Aorta (tissue), 5 donors: ENCODE measurements at places on chromosomes 6 and 20.

GRCh38 chr6:107821591-107821990 is 2.5 kb downstream of the SCML4 start:
- no peak for DNase-seq

DNA sequence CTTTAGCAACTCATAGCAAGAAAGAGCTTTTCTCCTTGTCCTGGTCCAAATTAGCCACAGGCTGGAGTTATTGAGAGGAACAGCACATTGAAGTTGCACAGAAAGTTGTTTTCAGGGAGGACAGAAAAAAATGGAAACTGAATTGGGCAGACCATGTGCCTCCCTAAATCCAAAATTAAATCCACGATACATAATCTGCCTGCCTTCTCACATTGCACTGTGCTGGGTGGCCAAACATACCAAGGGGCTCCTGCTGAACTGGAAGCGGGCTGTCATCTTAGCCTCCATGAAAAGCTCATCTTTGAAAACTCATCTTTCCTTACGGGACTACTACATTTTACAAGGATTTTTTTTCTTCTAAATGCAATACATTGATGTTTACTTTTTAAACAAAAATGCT is 59.9 kb downstream of the TNFAIP3 start:
- DNase-seq = no peak

- no peak for DNase-seq
Measured at GRCh38 chr6:118896339-118897136, 2.6 kb downstream of the ASF1A start.

DNA sequence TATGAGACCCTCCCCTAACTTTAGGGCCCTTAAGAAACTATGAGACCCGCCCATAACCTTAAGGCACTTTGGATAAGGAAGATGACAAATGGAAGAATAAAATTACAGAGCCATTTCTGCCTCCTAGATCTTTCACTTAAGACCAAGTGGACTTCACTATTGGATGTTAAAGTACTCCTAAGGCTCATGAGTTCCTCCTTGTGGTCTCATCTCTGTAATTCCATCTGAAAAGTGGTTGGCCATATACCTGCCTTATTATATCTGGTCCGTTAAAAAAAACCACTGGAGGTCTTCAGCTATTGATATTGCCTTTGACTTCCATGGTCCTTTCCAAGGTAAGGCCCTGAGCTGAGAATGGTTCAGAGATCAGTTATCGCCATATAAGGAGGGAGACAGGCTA is 310.3 kb downstream of the EYA4 start:
- no peak for DNase-seq

GRCh38 chr6:44111434-44112417 is 15.5 kb downstream of the MRPL14 start:
- no peak for DNase-seq

DNA sequence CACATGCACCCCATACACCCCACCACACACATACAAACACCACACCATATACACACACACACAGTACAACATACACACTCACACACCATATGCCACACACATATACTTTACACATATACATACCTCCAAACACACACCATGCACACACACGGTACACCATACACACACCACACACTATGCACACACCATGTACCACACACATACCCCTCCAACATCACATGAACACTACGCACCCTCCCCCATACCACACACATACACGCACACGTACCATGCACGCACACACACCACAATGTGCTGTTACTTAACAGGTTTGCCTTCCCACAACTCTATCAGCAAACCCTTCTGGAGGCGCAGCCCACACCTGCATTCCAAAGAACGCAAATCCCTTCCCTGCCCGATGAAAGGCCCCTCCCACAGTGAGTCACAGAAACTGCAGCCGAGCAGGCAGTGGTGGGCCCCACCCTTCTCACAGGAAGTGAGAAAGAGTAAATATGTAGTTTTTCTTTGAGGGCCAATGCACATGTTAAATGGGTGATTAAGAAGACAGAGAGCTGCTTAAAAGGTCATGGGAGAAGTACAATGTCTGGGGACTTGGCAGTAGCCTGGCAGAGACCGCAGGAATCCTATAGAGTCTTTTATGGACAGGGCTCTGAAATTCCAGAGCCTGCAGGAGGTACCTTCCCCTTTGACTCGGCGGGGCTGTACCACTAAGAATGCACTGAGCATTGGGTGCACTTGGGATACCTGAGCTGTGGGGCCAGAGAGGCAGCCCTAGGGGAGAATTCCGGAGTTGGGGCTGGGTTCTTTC is 34.1 kb upstream of the EZR start:
- no peak for DNase-seq

GRCh38 chr20:49821870-49822331 is 9.3 kb downstream of the SLC9A8 start:
- DNase-seq = no peak

GRCh38 chr6:45450831-45451230 is 73.1 kb upstream of the SUPT3H start:
- DNase-seq = no peak

- DNase-seq = no peak
Measured at GRCh38 chr6:84645000-84645399, 119.4 kb downstream of the TBX18 start.

GRCh38 chr6:22647719-22648118 is 78.4 kb downstream of the HDGFL1 start:
- no peak for DNase-seq

DNA sequence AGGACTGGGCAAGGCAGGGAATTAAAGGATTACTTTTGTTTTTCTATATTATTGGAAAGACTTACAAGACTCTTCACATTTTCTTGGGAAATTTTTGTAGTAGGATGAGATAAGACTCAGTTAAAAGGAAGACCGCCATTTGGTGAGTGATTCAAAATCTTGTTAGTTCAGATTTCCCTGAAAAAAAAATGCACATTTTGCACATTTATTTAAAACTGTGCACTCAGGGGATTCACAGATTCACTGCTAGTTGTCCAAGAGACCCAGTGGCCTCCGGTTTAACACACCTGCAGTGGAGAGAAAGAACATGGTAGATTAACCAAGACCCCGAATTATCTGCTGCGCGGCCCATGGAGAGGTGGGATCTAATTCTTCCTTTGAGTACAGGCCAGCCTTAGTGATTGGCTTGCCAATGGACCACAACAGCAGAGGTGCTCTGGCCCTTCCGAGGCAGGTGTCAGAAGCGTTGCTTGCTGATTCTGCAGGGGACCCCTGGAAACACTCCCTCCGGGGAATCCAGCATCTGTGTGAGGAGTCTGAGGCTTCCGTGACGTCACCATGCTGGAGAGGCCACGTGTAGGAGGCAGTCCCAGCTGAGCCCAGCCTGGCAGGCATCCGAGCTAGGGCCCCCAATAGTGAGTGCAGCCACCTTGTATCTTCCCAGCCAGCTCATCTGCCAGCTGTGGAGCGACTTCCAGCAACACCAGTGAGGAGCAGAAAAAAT is 68.9 kb downstream of the ZNF217 start:
- no peak for DNase-seq

GRCh38 chr6:149284904-149285303 is 32.6 kb upstream of the TAB2 start:
- no peak for DNase-seq

DNA sequence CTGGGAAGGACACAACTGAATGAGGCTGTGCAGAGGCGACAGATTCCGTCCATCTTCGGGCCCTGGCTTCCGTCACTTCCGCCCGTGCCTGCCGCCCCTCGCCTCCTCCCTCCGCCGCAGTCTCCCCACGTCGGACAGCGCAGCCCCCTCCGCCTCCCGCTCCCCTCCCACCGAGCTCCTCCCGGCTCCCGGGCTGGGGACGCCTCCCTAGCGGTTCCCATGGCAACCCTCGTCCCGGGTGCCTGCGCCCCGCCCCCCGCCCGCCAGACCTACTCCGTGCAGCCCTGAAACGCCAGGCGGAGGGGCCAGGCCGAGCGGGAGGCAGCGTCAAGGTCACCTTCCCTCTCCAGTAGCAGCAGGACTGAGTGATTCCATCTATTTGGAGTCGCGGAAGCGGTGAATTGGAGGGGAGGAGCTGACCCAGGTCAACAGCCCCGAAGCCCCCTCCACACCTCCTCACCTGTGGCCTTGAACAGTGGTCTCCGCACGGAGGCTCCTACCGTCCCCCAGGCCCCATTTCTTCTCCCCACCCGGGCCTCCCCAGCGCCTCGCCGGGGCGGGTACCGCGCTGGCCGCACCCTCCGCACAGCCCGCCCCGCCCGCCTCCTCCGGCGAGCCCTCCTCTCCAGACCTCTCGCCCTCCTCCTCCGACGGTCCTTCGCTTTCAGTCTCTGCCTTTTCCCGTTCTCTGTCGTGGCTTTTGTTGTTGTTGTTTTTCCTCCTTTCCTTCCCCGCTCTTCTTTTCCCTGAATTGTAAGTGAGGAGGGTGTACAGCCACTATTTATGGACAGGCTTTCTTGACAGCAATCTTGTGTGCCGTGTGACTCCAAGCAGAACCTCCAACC is 951 bp downstream of the NRSN2 start:
- peak; percentile 96 for DNase-seq

DNA sequence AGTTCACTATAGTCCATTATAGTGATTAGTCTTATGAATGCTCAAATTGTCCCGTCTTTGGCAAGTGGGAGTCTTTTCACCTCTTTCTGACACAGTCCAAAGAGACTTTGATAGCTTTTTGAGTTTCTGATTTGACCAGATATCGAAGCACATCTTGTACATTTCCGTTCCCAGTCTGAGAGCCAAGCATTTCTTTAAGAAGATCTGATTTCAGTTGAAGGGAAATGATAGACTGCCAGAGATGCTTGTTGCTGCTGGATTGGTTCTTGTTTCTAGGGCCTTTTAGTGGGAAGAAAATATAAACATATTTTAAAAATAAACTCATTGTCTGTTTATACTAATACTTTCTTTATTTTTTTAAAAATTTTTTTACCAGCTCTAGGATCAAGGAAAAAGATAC is 54.1 kb upstream of the IER3 start:
- DNase-seq = no peak

GRCh38 chr6:123925350-123925749 is 121.7 kb downstream of the NKAIN2 start:
- no peak for DNase-seq

DNA sequence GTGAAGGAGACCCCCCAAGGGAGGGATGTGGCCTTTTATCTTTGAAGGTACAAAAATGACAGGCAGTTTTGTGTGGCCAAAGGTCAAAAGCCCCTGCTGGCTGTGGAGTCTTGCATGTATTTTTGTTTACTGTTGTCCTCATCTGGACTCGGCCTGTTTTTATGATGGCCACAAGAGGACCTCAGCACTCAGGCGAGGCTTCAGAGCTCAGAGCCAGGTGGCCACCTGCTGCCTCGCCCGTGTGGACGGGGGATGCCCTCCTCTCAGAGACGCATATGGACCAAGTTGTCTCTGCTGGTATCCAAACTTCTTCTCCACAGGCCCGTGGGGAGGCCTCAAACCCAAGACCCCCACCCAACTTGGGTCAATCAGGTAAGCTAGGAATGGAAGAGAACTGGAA is 118.2 kb downstream of the DACT2 start:
- DNase-seq = no peak

GRCh38 chr6:51598171-51598570 is 489.2 kb downstream of the PKHD1 start:
- no peak for DNase-seq

DNA sequence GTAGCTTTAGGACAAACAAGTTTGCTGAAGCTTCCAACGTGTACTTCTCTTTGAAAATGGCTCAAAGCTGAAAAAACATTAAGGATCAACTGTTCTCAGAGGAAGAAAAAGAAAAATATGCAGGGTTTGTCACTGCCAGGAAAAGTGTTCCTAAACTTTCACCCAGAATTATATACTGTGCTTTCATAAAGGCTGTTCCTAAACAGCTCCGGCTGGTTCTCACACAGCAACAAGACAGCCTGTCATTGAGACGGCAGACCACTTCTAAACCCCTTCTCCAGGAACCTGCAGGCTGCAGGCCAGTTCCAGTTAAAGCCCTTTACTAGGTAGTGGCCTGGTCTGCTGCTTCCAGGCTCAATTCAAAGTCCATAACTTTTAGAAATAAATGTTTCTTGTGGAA is 97.4 kb upstream of the SOX4 start:
- DNase-seq = no peak

- peak; percentile 85 for DNase-seq
Measured at GRCh38 chr6:157269261-157269794, 54.0 kb downstream of the TMEM242 start.

DNA sequence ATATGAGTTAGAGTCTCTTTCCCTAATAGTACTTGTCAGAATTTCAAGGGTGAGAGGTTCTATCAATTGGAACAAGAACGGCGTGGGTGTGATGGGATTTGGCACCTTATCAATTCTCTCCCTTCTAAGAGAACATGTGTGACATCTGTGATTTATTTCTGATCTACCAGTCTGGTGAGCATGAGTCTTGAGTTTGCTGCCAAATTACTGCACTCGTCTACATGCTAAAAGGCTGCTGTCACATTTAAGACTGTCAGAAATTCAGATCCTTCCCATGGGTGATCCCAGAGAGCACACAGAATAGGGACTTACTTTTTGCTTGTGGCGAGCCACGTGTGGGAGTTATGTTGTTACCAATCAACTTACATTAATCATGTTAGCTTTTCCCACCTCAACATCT is 370.2 kb upstream of the SASH1 start:
- no peak for DNase-seq
